ENCODE measurements at places on chromosomes 12 and 14.

- no peak for DNase-seq
Measured at GRCh38 chr12:105343836-105344235, 13.3 kb downstream of the C12orf75 start.

- no peak for DNase-seq
Measured at GRCh38 chr12:124543590-124544310, 23.7 kb downstream of the NCOR2 start.

DNA sequence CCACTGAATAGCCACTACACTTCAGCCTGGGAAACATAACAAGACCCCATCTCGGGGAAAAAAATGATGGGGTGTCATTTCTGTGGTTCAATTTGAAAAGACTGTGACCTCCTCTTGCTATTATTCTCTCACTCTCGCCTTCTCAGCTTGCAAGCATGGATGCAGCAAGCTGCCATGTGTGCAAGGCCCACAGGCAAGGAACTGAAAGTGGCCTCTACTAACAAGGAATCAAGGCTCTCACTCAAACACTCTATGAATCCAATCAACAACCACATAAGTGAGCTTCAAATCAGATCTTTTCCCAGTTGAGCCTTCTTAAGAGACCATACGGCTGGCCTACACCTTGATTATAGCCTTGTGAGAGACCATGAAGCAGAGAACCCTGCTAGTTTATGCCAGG is 17.9 kb upstream of the DHRS7 start:
- no peak for DNase-seq

- DNase-seq = no peak
Measured at GRCh38 chr14:89146274-89146673, 270.8 kb downstream of the FOXN3 start.

DNA sequence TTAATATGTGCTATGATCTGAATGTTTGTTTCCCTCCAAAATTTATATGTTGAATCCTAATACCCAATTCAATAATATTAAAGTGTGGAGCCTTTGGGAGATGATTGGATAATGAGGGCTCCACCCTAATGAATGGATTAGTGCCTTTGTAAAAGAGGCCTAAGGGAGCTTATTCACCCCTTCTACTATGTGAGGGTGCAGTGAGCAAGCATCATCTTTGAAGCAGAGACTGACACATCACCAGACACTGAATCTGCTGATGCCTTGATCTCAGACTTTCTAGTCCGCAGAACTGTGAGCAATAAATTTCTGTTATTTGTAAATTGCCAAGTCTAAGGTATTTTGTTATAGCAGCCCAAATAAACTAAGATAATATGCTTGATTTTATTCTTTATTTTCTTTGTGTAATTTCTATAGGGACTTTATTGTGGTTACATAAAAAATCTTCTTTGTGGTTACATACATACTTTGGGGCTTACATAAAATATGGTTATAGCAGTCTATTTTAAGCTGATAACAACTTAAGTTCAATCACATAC is 131.1 kb upstream of the SLC38A2 start:
- DNase-seq = no peak

DNA sequence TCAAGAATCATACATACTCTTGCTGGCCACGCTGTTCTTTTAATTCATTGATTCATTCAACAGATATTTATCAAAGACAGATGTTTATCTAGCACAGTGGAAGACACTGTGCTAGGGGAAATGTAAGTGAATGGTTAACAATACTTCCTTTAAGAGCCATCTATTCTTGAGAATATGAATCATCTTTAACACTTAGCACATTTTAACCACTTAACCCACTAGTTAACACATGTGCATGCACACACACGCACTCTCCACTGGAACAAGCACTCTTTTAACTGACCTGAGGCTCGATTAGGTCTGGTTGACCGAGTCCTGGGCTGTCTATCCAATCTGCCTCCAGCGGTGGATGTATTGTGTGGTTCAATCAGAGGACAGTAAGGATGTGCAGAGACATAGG is 34.6 kb downstream of the LMNTD1 start:
- DNase-seq = no peak
